ENCODE measurements at places on chromosomes 3 and 15.

DNA sequence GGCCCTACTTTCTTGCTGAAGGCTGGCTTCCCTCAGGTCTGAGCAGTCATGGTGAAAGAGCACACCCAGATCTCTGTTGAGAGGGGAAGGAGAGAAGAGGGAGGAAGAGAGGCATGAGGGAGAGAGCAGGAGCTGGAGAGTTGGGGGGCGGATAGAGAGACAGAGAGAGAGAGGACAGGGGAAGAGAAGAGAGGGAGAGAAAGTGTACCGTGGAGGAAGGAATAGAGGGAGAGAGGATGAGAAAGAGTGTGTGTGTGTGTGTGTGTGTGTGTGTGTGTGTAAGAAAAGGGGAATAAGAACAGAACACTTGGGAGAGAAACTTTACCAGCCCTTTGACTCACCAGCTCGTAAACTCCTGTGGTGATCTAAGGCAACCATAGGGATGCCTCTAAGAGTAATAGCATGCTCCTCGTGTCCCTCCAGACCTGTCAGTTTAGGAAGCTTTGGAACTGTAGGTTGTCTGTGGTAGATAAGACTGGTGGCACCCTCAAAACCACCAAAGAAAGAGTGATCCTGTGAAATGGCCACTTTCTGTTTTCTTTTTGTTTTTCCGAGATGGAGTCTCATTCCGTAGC is 18.2 kb downstream of the ZNF592 start:
- DNase-seq = no peak

GRCh38 chr3:128075522-128076482 is 23.6 kb downstream of the SEC61A1 start:
- peak; percentile 87 for DNase-seq

- DNase-seq = no peak
Measured at GRCh38 chr3:137709011-137709601, 55.0 kb upstream of the SOX14 start.

GRCh38 chr3:114192136-114192535 is 13.3 kb upstream of the DRD3 start:
- DNase-seq = no peak

DNA sequence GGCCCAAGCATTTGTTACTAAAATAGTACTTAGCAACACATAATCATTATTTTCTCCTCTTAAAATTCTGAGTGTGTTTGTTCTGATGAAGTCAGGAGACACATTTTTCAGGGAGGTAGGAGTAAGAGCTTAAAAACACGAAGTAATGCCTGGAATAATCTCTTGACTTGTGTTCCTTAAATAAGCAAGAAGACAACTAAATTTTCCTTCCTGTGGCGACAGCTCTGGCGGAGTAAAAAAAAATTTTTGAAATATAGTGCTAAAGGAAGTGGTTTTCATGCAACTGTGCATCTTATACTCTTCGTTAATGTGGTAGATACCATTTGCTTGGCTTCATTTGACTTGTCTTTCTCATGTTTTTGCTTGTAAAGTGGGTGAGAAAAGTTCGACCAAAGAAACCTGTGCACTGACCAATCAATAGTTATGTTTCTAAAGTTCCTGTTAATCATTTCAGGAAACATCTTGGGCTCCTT is 11.1 kb upstream of the MBNL1 start:
- DNase-seq = no peak

Measured in small intestine (tissue), 16 donors.